Liver (tissue), 10 donors: ENCODE measurements at places on chromosomes 12 and 14. TPM values are rescaled to one million over a fixed set of nuclear protein-coding genes. Genes with fewer than 3 reads are reported as not detected.

The TAS2R7 gene
- total RNA-seq = 0.42 TPM

The IL31 gene
- total RNA-seq = not detected

The ZNF664 gene
- 40.3 TPM for total RNA-seq

The CNOT2 gene
- 58.7 TPM for total RNA-seq

The NXPH4 gene
- total RNA-seq = not detected

The RNASE7 gene
- 0.33 TPM for total RNA-seq

The INHBE gene
- total RNA-seq = 17.6 TPM

- DNase-seq = no peak
Observed at GRCh38 chr14:28975084-28975483, 208.5 kb downstream of the FOXG1 start.

- DNase-seq = no peak
Observed at GRCh38 chr12:104230304-104231095, 14.9 kb downstream of the TXNRD1 start.

GRCh38 chr12:115037830-115038229, 353.9 kb upstream of the TBX3 start:
- no peak for DNase-seq

- DNase-seq = no peak
Observed at GRCh38 chr12:10260927-10261326, 46.7 kb upstream of the KLRD1 start.

- no peak for DNase-seq
Observed at GRCh38 chr14:32209471-32209870, 6.4 kb upstream of the RNU6-8 start.

DNA sequence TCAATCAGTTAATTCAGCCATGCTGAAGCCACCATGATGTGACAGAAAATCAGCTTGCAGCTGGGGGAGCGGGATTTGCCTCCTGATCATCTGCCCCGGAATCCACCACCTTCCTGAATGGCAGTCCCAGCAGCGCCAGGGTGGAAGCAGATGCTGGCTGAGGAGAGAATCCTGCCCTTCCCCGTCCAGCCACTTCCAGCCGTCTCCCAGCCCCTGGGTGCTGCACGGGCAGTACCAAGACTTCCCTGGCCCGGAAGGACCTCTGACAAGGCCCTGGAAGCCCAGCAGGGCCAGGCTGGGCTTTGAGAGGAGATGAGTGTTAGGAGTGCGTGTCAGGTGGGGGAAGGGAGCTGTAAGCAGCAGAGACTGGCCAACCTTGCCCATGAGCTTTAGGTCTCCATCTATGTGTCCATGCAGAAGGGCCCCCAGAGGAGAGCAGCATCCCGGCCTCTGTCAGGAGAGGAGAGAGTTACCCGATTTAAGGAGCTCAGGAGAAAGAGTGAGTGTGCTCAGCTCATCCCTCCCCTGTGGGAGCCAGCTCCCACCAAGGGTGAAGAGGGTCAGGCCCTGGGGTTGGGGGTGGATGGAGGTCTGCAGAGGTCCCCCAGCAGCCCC, 69.3 kb downstream of the EID3 start:
- DNase-seq = no peak

DNA sequence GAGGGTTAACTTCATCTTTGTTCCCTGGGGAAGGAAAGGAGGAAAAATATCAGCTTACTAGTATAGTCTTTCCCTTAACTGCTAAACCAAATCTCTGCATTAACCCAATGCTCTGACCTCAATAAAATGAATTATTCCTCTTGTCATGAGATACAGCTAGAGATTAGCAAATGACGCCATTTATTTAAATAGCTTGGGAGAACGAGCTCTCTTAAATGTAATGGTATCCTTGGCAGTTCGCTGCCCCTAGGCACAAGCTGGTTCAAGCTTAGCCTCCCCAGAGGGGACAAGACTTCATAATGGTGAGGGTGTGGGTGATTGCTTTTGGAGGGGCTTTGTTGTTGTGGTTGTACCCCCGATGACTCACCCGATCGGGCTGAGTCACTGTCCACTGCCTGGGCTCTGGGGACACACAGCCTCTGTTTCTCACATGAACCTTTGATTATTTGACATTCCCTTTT, 19.6 kb downstream of the FNTB start:
- DNase-seq = no peak

DNA sequence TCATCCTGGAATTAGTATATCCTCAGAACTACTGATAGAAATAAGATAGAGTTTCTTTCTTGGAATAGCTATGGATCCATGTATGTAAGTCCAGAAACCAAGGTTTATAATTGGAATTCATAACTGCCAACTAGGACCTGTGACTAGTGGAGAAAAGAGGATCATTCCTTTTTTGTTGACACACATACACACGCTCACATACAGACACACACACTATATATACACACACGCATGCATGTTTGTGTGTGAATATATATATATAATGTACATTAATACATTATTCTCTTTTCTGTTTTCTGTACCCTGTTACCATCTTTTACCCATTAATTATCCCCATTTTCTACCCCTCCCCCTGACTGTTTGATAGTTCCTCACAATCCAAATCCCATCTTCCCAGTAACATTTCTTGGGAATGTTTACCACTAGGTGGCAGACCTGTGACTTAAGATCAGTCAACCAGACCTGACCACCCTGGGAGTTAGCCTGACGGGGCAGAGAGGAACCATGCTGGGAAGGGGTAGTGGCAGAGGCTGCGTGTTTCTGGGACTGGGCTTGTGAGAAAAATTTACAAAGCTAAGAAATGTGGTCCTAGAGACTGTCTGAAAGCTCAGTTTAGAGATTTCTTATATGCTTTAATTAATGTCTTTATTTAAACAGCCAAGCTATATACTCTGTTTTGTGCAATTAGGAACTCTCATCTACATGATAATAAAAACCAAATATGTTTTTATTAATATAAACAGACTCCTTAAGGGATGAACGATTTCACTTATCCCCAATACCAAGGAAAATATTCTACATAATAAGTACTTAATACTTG, 308.0 kb downstream of the PPFIA2 start:
- no peak for DNase-seq

DNA sequence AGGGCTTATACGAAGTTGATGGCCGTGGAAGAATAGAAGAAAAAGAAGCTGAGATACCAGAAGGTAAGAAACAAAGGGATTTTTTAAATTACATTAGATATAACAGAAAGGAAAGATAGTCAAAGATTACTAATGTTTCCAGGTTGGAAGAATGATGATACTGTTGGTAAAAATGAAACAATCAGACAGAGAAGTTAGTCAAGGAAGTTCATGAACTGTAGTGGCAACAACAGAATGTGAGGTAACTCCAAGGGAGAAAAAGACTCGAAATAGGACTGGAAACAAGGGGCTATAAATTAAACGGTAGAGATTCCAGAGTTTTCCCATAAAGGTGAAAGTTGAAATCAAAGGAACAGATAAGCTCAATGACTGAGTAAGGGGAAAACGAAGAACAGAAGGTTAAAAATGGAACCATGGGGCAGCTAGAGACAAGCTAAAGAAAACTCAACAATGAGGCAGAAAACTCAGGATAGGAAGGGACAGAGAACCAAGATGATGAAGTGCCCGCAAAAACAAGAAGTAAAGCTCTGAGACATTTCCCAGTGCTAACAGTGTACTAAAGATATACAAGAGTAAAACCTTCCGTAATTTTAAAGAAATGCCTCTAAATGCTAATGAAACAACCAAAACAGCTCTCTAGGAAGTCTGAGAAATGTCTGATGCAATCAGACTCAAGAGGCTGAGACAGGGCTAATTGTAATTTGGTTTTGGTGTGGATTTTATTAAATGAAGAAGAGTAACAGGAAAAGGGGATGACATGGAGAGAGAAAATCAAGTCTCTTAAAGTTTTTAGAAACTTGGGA, 70.0 kb downstream of the PPP2R5E start:
- no peak for DNase-seq

GRCh38 chr12:117328556-117329100, 32.8 kb downstream of the NOS1 start:
- no peak for DNase-seq

DNA sequence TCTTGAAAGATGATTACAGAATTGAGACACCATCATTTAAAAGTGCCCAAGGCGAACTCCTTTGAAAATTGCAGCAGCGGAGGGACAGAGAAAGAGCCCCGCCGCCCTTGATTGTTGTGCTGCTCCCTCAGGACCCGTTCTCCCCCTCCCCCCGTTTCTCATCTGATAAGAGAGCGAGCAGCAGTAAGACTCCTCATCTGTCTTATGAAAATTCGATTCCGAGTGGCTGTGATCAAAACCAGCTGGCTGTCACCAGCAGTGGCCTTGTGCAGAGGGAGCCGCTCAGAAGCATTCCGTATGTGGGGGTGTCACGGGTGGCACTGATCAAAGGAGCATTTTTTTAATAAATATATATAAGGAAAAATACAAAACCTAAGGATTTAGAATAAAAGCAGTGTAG, 78.0 kb upstream of the GPATCH2L start:
- DNase-seq = no peak

- DNase-seq = no peak
Observed at GRCh38 chr14:50828721-50829488, 2.1 kb downstream of the NIN start.

GRCh38 chr12:25121916-25122315, 73.0 kb downstream of the DNAI7 start:
- DNase-seq = no peak

DNA sequence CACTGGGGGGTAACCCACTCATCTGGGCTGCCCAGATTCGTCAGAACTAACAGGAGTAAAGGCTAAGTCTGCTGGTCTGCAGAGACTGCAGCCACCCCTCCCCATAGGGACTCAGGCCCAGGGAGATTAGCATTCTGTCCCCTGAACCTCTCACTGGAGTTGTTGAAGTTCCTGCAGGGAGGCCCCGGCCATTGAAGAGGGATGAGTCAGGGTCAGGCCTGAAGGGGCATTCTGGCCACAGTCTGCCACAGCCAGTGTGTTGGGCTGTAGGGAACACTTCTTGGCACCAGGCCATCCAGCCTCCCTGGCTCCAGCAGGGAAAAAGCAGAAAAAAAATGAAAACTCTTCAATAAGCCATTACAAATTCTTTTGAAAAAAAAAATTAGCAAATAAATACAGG, 35.3 kb downstream of the KLRK1 start:
- DNase-seq = no peak

GRCh38 chr12:127559349-127560040, 707.5 kb upstream of the TMEM132C start:
- DNase-seq = no peak

DNA sequence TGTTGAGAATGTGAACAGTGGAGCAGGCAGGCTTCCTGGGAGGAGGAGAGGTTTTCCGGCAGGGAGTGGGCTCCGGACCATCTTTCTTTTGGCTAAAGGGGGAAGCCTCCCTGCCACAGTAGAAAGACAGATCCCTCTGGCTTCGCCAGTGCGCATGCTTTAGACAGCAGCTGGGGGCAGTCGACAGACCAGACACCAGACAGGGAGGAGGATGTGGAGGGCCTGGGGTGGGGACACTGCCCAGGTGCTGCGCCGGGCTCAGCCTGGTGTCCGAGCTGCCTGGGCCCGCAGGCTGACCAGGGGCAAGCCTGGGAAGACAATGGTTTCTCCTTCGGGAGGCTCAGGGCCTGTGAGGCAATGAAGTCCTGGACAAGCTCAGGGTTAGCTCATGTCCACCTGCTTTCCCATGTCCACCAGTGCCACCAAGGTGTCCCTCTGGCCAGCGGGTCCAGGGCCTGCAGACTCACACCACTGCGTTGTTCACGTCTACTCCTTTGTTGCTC, 67.3 kb downstream of the PRIMA1 start:
- DNase-seq = no peak

- no peak for DNase-seq
Observed at GRCh38 chr12:94954029-94954685, 49.3 kb downstream of the NDUFA12 start.

- no peak for DNase-seq
Observed at GRCh38 chr12:132187646-132188450, 43.6 kb downstream of the NOC4L start.

DNA sequence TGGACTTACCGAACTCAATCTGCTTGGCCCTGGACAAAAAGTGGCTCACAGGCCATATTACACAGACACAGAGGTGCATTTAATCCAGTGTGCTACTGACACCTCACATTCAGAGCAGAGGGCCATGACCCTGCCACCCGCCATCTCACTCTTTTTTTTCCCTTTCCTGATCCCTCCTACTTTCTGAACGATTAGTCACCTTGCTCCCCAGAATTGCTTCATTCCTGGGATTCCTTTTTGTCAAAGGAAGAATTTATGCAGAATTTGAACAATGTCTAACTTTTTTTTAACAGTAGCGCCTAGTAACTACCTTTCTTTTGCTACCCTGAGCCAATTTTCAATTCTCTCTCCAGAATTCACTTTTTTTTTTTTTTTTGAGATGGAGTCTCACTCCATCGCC, 4.6 kb downstream of the PKP2 start:
- no peak for DNase-seq

DNA sequence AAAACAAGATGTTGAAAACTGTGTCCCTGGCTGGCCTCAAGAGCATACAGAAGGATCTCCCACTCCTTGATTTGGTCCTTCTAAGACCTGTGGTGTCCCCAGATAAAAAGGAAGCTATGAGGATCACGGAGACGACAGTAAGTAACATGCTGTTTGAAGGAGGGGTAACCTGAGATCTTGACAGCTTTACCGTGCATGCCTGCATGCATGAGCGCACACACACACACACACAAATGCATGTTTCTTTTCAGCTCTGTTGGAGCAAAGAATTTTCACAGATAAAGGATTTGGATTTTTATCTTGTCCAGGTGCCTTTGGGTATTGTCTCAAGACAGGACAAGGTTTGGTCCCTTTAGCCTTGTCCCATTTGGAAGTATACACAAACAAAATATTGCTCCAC, 411.6 kb upstream of the CCDC196 start:
- DNase-seq = no peak

- no peak for DNase-seq
Observed at GRCh38 chr14:78653173-78653572, 483.0 kb downstream of the NRXN3 start.

DNA sequence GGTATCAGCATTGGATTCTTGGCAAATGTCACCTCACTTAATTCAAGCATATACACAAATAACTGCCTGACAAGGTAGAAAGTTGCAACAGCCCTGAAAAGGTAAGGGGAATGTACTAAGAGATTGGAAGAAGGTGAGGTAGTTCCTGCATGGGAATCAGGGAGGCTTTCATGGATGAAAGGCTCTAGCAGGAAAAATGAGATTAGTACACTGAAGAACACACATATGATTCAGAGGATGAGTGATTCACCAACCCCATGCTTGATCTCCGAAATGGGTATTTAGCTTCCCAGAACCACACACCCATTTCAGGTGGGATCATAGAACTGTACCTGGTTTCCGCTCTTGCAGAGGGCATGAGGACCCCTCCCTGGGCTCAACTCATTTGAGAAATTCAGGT, 65.8 kb downstream of the PAH start:
- no peak for DNase-seq

- no peak for DNase-seq
Observed at GRCh38 chr12:7899755-7900154, 27.0 kb upstream of the SLC2A14 start.

GRCh38 chr12:124651516-124652273, 84.3 kb upstream of the NCOR2 start:
- no peak for DNase-seq

DNA sequence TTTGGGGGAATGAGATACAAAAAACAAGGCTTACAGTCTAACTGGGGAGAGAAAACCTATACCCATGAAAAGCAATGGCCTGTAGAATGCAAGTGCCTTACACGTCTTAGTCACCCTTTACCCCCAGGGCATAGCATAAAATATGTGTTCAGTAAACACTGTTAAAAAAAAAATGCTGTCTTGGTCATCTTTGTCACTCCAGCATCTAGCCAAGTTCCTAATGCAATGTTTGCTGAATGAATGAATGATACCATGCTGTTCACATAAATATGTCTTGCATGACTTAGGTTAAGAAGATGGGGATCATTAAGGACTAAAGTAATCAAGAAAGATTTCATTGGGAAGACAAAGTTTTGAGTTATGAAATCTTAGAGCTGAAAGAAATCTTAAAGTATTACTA, 38.5 kb downstream of the PPP2R5E start:
- DNase-seq = no peak
